Activated CD8-positive, alpha-beta T cell treated with anti-CD3 and anti-CD28 coated beads for 36 hours (primary cell): ENCODE measurements at places on chromosomes 7 and 10. TPM values are rescaled to one million over a fixed set of nuclear protein-coding genes. Genes with fewer than 3 reads are reported as not detected.

The TRPV5 gene
- not detected for total RNA-seq

The ZNF282 gene
- total RNA-seq, result 29.7 TPM

The AKR1C2 gene
- total RNA-seq, result not detected

The PNLIPRP3 gene
- total RNA-seq, result not detected

The C7orf57 gene
- 0.74 TPM for total RNA-seq

The TMEM236 gene
- total RNA-seq, result 0.16 TPM

The MOGAT3 gene
- not detected for total RNA-seq

DNA sequence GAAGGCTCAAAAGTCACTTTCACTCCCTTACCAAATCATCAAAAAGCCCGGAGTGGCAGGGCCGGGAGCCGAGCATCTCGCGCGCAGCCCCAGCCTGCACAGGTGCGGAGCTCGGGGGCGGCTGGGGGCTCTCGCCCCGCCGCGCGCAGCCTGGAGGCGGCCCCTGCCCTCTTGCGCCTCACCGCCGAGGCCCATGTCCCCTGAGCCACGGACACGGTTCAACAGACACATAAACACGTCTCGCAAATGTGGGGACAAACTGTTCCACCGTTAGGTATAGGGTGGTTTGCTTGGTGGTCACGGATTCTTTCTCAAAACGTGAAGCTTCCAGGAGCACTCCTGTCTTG, 700 bp downstream of the GSAP start:
- peaks cover 41% of the 10 kb centered on the region for H3K4me1 ChIP-seq
- peaks cover 7% of the 10 kb centered on the region for H3K27me3 ChIP-seq
- peak overlapping the region; percentile 65 for H3K4me3 ChIP-seq

DNA sequence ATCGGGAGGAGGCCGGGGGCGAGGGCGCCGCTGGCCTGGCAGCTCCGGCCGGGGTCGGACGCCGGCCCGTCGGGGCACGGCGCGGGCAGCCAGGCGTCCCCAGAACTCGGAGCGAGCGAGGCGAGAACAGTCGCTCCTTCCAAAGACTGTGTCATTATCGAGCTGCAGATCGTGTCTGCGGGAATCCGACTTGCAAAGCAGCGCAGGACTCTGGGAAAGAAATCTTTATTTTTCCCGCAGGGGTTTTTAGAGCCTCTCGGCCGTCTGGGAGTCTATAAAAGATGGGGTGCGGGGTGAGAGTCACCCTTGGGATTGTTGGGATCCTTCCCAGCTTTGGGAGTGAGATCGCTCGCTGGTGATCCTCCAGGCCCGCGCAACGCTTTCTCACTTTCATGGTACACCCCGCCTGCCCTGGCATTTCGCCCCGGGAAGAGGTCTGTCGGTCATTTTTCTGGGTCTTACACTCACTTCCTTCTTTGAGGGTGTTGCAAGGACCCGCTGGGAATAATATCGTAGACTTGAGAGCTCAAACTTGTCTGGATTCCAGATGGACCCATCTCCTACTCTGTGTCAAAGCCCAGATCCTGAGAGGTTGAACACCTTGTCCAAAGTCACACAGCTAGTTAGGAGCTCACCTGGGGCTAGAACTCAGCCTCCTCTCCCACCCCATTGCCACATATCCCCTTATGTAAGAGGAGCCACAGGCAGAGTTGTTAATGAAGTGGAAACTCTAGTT, 1.0 kb downstream of the UBTD1 start:
- H3K27me3 ChIP-seq, result peaks cover 30% of the 10 kb centered on the region
- H3K4me3 ChIP-seq, result peak overlapping the region; percentile 56
- peaks cover 23% of the 10 kb centered on the region for H3K4me1 ChIP-seq
- no peak overlapping the region for H3K27ac ChIP-seq
- peaks cover 15% of the 10 kb centered on the region for H3K36me3 ChIP-seq

- peaks cover 15% of the 10 kb centered on the region for H3K4me1 ChIP-seq
- peaks cover 66% of the 10 kb centered on the region for H3K27me3 ChIP-seq
- H3K36me3 ChIP-seq, result no peaks in the 10 kb centered on the region
- no peak overlapping the region for H3K27ac ChIP-seq
Observed at GRCh38 chr7:37916017-37916672, 472 bp downstream of the SFRP4 start.

- H3K4me1 ChIP-seq, result peaks cover 12% of the 10 kb centered on the region
- H3K36me3 ChIP-seq, result no peaks in the 10 kb centered on the region
- no peak overlapping the region for H3K27ac ChIP-seq
- no peak overlapping the region for H3K4me3 ChIP-seq
- H3K27me3 ChIP-seq, result peaks cover 55% of the 10 kb centered on the region
- no peak for DNase-seq
Observed at GRCh38 chr10:3199488-3199887, 26.9 kb upstream of the PITRM1 start.

GRCh38 chr10:71534568-71535194, 138.0 kb downstream of the CDH23 start:
- no peak for DNase-seq
- no peaks in the 10 kb centered on the region for H3K27me3 ChIP-seq
- H3K4me3 ChIP-seq, result no peak overlapping the region
- peaks cover 23% of the 10 kb centered on the region for H3K4me1 ChIP-seq

DNA sequence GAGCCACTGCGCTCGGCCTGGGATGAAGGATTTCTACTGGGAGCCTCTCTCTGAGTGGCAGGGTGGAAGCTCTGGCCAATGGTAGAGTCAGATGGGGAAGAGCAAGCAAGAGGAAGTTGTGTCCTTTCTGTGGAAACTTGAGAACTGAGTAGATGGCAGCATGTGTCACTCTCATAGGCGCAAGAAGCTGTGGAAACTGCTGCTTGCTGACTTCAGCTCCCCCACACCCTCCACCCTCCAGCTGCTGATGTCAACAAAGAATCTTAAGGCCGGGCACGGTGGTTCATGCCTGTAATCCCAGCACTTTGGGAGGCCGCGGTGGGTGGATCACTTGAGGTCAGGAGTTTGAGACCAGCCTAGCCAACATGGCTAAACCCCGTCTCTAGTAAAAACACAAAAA, 39.8 kb upstream of the SRGN start:
- H3K4me1 ChIP-seq, result peaks cover 55% of the 10 kb centered on the region
- no peak overlapping the region for H3K4me3 ChIP-seq
- H3K27me3 ChIP-seq, result no peaks in the 10 kb centered on the region
- peak; percentile 69 for DNase-seq
- peak overlapping the region; percentile 67 for H3K27ac ChIP-seq
- no peaks in the 10 kb centered on the region for H3K36me3 ChIP-seq

- H3K27me3 ChIP-seq, result no peaks in the 10 kb centered on the region
- no peaks in the 10 kb centered on the region for H3K36me3 ChIP-seq
- no peak for DNase-seq
- H3K27ac ChIP-seq, result no peak overlapping the region
- peaks cover 12% of the 10 kb centered on the region for H3K4me1 ChIP-seq
- no peak overlapping the region for H3K4me3 ChIP-seq
Observed at GRCh38 chr10:86803156-86803555, 46.7 kb downstream of the BMPR1A start.

GRCh38 chr10:12729885-12730284, 271.6 kb downstream of the CCDC3 start:
- peaks cover 5% of the 10 kb centered on the region for H3K4me1 ChIP-seq
- H3K27me3 ChIP-seq, result no peaks in the 10 kb centered on the region
- no peak overlapping the region for H3K4me3 ChIP-seq
- peak; percentile 15 for DNase-seq
- no peaks in the 10 kb centered on the region for H3K36me3 ChIP-seq
- no peak overlapping the region for H3K27ac ChIP-seq

DNA sequence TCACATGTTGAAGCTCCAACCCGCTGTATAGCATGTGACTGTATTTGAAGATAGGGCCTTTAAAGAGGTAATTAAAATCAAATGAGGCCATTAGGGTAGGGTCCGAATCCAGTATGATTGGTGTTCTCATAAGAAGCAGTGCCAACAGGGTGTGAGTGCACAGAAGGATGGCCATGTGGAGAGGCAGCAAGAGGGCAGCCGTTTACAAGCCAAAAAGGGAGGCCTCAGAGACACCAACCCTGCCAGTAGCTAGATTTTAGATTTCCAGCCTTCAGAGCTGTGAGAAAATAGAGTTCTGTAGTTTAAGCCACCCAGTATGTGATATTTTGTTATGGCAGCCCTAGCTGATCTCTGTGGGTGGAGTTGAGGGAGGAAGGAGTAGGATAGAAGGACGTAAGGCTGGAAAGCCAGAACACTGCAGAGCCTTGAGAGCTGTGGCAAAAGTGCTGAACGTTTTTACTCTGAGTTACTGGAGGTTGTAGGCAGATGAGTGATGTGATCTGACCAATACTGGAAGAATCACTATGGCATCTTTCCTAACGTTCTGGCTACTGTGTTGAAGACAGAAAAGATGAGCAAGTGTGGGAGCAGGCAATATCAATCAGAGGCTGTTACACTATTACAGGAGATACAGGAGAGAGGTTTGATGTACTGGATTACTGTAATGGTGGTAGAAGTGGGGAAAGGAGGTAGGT, 334.9 kb downstream of the ELMO1 start:
- peaks cover 21% of the 10 kb centered on the region for H3K36me3 ChIP-seq
- no peaks in the 10 kb centered on the region for H3K27me3 ChIP-seq
- H3K27ac ChIP-seq, result no peak overlapping the region

GRCh38 chr10:22436526-22436892, 91.2 kb downstream of the SPAG6 start:
- peaks cover 47% of the 10 kb centered on the region for H3K4me1 ChIP-seq
- peaks cover 2% of the 10 kb centered on the region for H3K36me3 ChIP-seq
- peak overlapping the region; percentile 88 for H3K4me3 ChIP-seq
- peak overlapping the region; percentile 64 for H3K27ac ChIP-seq

- no peaks in the 10 kb centered on the region for H3K4me1 ChIP-seq
- no peak overlapping the region for H3K27ac ChIP-seq
- H3K36me3 ChIP-seq, result no peaks in the 10 kb centered on the region
- no peaks in the 10 kb centered on the region for H3K27me3 ChIP-seq
- no peak overlapping the region for H3K4me3 ChIP-seq
Observed at GRCh38 chr10:128566361-128566968, 440.2 kb upstream of the MKI67 start.

DNA sequence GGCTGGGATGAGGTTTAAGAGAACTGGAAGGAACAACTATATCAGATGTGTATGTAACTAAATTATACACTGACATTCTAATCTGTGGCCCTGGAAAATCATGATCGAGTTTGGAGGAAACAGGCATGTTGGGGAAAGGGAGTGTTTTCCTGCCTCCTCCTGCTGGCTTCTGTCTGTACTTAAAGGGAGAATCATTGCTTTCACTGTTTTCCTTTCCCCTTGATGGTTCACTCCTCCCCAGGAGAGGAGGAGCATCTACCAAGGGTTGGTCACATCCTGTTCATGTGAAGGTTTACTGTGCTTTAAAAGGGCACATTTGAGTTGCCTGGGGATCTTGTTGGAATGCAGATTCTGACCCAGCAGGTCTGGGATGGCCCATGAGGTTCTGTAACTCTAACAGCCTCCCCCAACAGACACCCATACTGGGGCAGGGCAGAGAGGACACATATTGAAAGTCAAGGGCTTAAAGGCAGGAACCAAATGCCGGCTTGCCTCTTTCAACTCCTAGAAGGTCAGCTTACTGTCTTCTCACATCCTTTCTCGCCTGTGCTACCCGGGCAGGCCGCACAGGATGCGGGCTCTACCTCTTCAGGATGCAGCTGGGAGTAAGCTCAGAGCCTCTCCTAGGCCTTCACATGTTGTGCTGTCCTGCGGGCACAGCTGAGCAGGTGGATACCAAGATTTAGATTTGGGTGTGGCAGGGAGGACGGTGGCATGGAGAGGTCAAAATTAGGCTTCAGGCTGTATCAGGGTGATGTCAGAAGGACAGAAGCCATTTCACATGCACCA, 694.8 kb downstream of the KCNMA1 start:
- no peak overlapping the region for H3K4me3 ChIP-seq
- DNase-seq, result no peak
- H3K27me3 ChIP-seq, result peaks cover 8% of the 10 kb centered on the region
- no peaks in the 10 kb centered on the region for H3K4me1 ChIP-seq

DNA sequence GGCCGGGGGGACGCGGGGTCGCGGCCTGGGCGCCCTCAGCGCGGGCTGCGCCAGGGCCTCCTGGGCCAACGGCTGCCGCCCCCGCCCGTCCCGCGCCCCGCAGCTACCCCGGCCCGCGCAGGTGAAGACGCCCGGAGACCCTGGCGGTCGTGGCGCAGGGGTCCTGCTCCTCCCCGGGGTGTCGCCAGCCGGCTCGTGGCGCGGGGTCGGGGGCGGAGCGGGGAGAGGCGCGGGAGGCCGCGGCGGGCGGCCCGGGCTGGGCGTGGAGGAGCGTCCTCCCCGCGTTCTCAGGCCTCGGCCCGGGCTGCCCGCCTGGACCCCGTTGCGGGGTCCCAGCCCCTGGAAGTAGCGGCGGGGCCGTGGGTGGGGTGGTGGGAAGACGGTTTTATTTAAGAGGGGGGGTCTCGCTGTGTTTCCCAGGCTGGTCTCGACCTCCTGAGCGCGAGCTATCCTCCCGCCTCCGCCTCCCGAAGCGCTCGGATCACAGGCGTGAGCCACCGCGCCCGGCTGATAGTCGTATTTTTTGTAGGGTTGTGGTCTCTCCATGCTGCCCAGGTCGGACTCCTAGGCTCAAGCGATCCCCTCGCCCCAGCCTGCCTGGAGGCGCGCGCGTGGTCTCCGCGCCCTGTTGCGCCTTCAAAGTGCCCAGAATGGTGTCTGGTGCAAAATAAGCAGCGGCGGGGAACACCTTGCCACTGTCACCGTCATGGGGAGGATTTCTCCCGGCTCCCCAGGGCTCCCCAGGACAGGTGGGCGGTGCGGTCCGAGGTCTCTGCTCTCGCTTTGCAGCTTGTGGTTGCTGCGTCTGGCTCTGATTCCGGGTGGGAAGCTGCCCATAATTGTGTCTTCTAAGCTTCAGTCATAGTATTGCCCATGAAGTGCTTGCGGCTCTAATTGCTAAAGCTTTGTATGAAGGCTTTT, 15.3 kb upstream of the SUN1 start:
- DNase-seq, result peak; percentile 73
- peaks cover 21% of the 10 kb centered on the region for H3K36me3 ChIP-seq
- peak overlapping the region; percentile 93 for H3K4me3 ChIP-seq
- peak overlapping the region; percentile 90 for H3K27ac ChIP-seq

- H3K27ac ChIP-seq, result no peak overlapping the region
- H3K27me3 ChIP-seq, result peaks cover 2% of the 10 kb centered on the region
- DNase-seq, result no peak
- H3K36me3 ChIP-seq, result peaks cover 5% of the 10 kb centered on the region
- H3K4me1 ChIP-seq, result no peaks in the 10 kb centered on the region
- no peak overlapping the region for H3K4me3 ChIP-seq
Observed at GRCh38 chr10:131776496-131776895, 124.3 kb upstream of the PPP2R2D start.
